ENCODE measurements at places on chromosomes 5 and 9. TPM values are rescaled to one million over a fixed set of nuclear protein-coding genes. Genes with fewer than 3 reads are reported as not detected.

GRCh38 chr9:108041551-108041950 is 552.0 kb upstream of the KLF4 start:
- DNase-seq: no peak

Gene LCN12
- 20.7 TPM for total RNA-seq

DNA sequence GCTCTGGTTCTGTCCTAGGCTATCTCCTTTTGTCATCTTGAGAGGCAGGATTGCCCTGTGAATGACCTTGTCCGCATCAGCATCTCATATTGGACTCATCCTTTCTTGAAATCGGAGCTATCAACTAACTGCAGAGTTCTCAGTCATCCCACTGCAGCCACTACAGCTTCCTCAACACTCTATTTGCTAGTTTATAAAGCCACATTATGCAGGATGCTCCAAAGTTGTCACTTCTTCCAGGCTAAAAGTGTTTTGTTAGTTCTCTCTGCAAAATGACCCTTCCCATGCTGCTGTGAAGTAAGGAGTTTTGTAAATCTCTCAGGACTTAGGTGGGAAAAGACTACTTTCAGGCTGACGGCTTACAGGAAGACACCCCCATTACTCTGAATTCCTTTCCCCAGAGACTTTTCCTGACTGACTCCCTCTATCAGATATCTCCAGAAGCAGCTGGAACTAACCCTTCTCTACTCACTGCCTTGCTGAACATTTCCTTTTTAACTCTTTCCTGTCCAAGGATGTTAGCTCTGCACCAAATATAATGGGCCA is 257.6 kb downstream of the NFIB start:
- DNase-seq: no peak

DNA sequence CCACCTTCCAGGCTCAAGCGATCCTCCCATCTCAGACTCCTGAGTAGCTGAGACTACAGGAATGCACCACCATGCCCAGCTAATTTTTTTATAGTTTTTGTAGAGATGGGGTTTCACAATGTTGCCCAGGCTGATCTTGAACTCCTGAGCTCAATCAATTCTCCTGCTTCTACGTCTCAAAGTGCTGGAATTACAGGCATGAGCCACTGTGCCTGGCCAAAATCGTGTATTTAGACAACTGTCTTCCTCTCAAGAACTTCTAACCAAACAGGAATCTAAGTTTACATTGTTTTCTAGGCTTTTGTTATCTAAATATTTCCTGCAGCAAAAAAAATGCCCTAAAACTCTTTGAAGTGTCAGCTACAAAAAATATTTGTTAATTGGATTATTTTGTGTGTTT is 78.8 kb downstream of the NLN start:
- no peak for DNase-seq

GRCh38 chr9:105295986-105296385 is 51.5 kb downstream of the SLC44A1 start:
- DNase-seq: no peak

DNA sequence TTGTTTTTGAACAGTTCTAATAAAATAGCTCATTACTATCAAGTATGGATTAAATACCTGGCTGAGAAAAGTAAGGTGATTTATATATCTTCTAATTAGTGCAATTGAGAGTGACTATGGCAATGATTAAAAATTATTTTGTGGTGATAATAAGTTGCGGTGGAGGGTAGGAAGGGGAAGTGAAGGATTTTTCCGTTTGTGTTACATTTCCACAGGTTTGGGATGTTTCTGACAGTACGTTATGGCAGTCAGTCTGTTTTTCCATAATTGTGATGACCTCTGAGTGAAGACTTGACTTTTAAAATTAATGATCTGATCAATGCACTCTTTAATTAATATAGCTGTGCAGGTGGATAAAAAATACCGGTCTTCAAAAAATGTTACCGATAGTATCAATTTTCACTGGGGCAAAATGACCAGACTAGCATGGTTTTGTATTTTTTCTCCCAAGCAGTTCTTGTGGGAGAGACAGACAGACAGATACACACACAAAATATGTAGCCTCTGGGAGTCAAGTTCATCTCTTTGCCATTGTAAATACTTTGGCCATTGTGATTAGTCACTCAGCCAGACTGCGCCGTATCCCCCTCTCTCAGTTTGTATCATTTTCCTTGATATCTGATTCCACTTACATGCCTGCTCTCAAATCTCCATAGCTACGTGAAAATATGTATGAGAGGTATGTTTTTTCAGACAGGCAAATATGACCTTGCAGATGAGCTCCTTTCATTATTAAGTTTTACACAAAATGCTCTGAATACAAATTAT is 60.2 kb downstream of the ARHGAP26 start:
- DNase-seq: no peak

GRCh38 chr5:14341571-14342230 is 198.6 kb downstream of the TRIO start:
- no peak for DNase-seq

DNA sequence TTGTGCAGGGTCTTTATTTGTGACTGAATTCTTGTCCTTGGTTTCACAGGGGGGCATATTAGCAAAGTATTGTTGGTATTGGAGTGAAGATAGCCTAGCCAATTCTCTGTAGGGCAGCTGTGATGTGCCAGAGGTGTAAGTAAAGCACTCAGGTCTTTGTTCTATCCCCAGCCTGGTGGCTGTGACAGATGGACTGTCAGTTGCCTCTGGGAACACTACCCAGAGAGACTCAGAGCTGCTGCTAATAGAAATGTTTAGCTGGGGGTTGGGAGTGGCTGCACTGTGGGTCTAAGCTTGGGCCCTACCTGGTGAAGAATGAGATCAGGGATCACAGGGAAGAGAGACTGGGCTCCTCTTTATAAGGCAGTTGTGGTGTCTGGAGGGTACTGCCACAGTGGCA is 1006.5 kb upstream of the TYRP1 start:
- no peak for DNase-seq

DNA sequence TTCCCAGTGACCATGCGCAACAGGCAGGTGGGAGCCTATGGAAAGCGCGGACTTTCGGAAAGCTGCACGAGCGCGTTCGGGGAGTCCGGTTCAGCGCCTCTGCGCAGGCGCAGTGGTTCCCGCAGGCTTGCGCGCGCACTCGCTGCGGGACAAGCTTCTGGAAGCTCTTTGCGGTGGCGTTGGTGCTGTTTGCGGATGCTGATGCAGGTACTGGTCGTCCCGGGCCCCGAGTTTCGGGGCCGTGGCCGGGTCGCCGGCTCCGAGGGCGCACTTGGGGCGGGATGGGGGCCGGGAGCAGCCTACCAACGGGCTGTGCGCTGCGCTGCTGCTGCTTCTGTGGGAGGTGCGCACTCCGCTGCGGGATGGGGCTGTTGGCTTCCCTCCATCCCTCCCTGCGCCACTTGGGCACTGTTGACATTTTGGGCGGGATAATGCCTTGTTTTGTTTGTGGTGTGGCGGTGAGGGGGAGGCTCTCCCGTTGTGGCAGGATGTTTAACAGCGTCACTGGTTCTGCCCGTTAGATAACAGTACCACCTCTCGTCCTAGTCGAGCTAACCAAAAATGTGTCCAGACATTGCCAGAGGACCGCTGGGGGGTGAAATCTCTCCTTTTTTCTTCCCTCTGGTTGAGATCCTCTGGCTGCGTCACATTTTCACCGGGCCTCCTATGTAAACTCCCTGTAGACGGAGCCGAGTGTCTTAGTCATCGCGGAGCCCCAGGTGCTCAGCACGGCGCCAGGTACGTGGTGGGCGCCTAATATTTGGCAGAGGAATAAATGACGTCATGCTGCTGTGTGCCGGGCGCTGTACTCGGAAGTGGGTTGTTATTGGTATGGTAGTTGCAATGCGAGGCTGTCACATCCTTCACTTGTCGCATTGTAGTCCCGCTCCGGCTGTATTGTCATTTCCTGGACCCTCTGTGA is at the start of gene ZNF483:
Gene ZNF483 (plus strand): TSS at position 124 of the 922 bp plus-strand sequence. CDS start 2,217 bp downstream, outside the sequence.
- peak; percentile 77 for DNase-seq

DNA sequence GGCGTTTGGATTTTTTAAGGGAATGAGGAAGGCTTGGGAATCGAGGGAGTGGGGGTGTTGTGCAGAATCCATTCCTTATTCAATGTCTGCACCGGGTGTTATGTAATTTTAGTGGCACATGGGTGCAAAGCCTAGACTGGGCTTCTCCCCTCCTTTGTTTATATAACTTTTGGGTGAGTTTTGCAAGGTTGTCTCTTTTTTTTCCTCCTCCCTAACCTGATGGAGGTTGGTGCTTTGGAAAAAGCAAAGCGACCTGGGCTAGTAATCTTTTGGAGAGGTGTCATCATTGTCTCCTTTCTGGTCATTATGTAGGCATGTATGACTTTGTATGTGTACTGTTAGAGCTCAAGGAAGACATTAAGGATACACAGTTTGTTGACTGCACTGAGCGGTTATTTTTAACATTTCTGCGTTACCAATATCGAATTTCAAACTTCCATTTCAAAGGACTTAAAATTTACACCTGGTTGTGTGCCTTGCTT is 3.1 kb downstream of the SMARCA2 start:
- no peak for DNase-seq

Gene GARIN3
- total RNA-seq: not detected

Gene TAF11L9
- total RNA-seq: not detected

Gene PDGFRB
- 54.6 TPM for total RNA-seq

Gene DCTN4
- total RNA-seq: 44.9 TPM

DNA sequence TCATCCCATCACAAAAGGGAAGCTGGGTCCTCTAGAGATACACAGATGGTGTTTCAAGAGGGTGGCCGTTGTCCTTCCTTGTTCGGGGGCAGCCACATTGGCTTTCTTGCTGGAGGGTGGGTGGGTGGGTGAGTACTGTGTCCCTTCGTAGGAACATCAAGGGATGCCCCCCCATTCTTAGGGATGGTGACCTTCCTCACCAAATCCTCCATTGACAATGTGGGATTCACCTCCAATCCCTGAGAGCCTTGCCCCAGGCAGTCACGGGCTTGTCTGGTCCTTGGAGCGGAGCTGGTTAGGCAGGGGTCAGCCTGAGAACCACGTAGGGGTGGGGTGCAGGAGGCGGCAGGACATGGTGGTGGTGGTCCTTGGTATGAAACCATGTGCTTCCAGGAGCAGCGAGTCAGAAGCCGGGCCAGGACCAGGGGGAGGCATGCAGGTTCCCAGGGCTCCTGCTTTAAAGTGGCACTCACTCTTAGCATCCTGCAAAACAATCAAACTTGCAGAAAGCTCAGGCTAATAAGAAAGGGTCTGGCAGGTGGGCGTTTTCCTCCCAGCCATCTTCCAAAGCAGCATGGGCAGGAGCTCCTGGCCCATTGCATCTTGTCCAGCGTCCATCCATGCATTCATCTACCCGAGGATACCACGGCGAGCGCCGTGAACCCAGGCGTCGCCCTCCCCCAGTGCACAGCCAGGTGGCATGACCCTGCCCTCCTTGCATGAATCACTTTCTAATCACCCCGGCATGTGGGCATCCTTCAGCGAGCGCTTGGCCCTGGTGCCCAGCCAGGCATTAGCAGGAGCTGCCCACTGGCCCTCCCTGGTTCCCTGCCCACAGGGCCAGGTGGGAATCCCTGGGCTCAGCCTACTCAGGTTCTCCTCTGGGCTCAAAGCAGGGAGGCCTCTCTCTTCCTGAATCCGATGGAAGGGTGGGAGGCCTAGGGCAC is 76.4 kb downstream of the NTNG2 start:
- no peak for DNase-seq

Gene HTR4
- total RNA-seq: 0.70 TPM

- no peak for DNase-seq
Measured at GRCh38 chr9:135931349-135931820, 24.0 kb upstream of the CAMSAP1 start.

- DNase-seq: no peak
Measured at GRCh38 chr5:156800929-156801328, 49.2 kb upstream of the PPP1R2B start.

Gene SEMA6A
- total RNA-seq: 4.5 TPM

Gene TMC1
- total RNA-seq: 0.27 TPM

DNA sequence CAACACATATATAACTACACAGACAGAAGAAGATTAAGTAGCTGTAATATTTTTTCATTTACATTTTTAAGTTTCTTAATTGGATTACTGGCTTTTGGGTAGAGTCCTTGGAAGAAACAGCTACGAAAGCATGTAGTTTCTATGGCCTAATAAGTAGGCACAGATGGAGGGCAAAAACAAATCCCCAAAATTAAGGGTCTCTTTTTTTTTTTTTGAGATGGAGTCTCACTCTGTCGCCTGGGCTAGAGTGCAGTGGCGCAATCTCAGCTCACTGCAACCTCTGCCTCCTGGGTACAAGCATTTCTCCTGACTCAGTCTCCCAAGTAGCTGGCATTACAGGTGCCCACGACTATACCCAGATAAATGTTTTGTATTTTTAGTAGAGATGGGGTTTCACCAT is 27.1 kb upstream of the MTMR12 start:
- DNase-seq: no peak

Gene ADGRD2
- total RNA-seq: not detected

- peak; percentile 38 for DNase-seq
Measured at GRCh38 chr9:38112049-38112448, 43.0 kb upstream of the SHB start.

Gene RASGRF2
- 8.2 TPM for total RNA-seq

Gene SPINK5
- total RNA-seq: 0.16 TPM

Gene BOD1
- total RNA-seq: 44.9 TPM

Gene DMRT3
- 0.16 TPM for total RNA-seq

Gene GPX3
- total RNA-seq: 461 TPM

Gene TAF1L
- total RNA-seq: not detected

Gene RUSC2
- 44.5 TPM for total RNA-seq

Gene ARSI
- 0.38 TPM for total RNA-seq

Gene CDKN2B-AS1
- total RNA-seq: not detected

Gene DBH
- total RNA-seq: not detected

DNA sequence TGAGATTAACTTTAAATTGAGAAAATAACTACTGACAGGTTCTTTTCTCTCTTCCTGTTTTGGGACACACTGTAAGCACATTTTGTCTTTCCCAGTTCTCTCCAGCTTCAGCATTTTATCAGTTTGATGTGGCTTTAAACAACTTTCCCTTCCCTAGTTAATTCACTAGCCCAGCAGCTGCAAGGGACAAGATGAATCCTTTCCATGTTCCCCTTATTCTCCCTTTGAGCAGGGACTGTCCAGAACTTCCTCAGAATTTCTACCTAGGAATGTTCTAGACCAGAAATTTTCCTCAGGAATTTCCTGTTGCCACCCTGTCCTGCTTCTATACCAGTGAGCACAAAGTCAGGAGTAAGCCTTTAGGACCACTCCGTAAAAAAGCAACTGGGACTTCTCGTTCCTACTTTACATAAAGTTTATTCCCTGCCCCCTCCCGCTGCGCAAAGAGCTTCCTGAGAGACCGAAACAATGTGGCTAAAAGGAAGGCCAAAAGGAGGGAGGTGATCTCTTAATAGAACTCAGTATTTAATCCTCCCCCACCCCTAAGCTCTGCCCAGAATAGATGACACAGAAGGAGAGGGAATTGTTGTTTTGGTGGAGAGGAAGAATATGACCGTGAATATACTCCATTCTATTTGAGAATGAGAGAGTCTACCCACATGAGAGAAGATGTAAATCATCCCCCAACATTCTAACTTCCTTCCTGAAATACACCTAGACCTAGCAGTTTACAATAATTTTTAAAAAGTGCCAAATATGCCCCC is 61.9 kb downstream of the GLIS3 start:
- no peak for DNase-seq

Gene PLK2
- 117 TPM for total RNA-seq

- DNase-seq: no peak
Measured at GRCh38 chr5:107169867-107170266, 500.9 kb downstream of the EFNA5 start.

Data from cardiac septum (tissue), 1 donor.